GDM1 (cell line): ENCODE measurements at places on chromosomes 16 and 17.
A peak's percentile ranks its signal among the peaks of the same experiment; 100 is the strongest.

GRCh38 chr17:2070241-2071023 lies 15.5 kb downstream of the HIC1 start:
- no peak for DNase-seq

- no peak for DNase-seq
Measured at GRCh38 chr17:17780922-17781590, 55.7 kb downstream of the SREBF1 start.

DNA sequence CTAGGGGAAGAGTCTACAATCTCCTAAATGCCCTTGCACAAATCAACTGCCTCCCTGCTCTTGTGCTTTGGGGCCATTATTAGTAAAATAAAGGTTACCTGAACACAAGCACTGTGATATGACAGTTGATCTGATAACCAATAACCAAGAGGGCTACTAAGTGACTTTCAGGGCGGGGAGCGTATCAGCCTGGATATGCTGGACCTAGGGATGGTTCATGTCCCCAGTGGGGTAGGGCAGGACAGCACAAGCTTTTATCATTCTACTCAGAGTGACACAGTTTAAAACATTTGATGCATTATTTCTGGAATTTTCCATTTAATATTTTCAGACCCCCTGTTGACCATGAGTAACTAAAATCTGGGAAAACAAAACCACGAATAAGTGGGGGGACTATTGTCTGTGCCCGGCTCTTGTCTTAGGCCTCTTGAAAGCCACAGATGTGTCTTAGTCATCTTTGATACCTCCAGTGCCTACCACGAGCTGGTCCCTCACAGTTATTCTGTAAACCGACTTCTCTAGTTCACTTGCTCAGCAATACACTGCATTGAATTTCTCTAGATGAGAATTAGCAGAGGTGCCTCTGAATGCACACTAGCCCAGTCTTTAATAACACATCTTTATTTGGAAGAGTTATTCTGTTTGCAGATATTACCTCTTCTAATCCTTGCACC lies 94.6 kb upstream of the DHX40 start:
- no peak for DNase-seq

DNA sequence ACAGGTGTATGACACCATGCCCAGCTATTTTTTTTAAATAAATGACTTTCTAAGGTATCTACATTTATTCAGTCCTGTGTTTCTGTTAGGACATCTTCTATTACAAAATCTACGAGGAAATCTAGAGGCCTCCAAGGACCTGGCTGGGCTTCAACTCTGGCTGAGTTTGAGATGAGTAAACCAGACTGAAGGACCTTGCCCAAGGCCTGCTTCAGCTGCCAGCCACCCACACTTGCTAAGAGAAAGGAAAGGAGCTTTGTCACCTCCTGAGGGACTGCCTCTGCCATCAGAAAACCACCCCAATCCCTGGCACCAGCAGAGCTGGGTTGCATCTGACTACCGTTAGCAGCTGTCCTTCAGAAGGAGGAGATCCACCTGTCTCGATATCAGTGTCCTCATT lies 1.3 kb upstream of the MYO1D start:
- no peak for DNase-seq

- no peak for DNase-seq
Measured at GRCh38 chr17:33572615-33573014, 279.5 kb upstream of the ASIC2 start.

GRCh38 chr17:2077040-2077439 lies 22.1 kb downstream of the HIC1 start:
- DNase-seq = no peak

GRCh38 chr16:154217-155030 lies 2.0 kb downstream of the HBZ start:
- DNase-seq = no peak

- DNase-seq = no peak
Measured at GRCh38 chr16:85473323-85473722, 139.8 kb upstream of the GSE1 start.

GRCh38 chr16:50381679-50382440 lies 13.1 kb upstream of the BRD7 start:
- DNase-seq = no peak

DNA sequence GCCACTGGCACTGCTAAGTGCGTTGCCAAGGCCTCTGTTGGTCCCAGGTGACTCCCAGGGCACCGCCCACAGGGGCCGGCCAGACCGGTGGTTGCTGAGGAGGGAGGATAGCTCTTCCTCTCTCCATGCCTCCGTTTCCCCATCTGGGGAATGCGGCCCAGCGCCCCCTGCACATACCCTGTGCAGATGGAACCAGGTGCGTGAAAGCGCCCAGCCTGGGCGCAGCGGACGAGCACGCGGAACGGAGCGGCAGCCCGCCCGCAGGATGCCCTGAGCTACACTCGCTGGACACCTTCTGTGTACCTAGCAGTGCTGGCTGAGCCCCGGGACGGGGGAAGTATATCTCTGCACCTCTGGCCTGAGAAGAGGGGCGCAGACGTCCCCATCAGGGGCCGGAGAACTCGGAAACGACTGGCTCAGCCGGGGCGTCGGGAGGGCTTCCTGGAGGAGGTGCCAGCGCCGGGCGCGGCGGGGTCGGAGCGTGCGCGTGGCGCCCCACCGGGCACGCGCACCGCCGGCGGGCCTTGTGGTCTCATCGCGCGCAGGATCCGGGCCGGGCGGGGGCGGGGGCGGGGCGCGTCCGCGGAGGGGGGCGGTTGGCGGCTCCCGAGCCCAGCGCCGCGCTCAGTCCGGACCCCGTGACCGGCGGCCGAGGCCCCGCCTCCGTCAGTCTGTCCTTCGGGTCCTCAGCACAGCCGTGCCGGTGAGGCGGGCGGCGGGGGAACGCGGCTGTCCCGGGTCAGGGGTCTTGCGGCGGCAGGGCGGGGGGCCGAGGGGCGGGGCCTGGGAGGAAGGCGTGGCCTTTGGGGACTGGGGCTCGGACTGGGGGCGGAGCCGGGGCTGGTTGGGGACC lies at the start of the genes CCDC78 and HAGHL:
CCDC78 (minus strand) TSS at position 6 of the 853 bp plus-strand sequence. CDS start 76 bp downstream, outside the sequence.
HAGHL (plus strand) TSS at position 669 of the 853 bp plus-strand sequence. CDS start 404 bp downstream, outside the sequence.
- DNase-seq = no peak

DNA sequence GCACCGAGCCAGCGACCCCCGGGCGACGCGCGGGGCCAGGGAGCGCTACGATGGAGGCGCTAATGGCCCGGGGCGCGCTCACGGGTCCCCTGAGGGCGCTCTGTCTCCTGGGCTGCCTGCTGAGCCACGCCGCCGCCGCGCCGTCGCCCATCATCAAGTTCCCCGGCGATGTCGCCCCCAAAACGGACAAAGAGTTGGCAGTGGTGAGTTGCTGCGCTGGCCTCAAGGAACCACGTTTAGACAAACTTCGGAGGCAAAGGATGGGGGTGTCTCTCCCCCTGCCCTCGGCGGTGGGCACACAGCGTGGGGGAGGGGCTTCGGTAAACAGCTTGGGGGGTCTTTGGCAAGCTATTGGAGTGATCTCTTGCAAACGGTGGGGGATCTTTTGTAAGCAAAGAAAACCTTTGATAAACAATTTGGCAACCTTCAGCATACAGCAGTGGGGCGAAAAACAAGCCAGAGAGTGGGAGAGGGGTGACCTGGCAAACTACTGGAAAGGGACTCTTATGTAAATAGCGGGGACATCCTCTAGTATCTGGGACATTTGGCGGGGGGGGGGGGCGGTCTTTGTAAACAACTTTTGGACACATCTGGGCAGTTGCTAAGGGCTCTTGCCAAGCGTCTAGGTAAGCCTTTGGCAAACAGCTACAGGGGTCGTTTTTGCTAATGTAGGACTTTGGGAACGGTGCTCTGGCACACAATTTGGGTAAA lies 587 bp downstream of the MMP2 start:
- DNase-seq = no peak

DNA sequence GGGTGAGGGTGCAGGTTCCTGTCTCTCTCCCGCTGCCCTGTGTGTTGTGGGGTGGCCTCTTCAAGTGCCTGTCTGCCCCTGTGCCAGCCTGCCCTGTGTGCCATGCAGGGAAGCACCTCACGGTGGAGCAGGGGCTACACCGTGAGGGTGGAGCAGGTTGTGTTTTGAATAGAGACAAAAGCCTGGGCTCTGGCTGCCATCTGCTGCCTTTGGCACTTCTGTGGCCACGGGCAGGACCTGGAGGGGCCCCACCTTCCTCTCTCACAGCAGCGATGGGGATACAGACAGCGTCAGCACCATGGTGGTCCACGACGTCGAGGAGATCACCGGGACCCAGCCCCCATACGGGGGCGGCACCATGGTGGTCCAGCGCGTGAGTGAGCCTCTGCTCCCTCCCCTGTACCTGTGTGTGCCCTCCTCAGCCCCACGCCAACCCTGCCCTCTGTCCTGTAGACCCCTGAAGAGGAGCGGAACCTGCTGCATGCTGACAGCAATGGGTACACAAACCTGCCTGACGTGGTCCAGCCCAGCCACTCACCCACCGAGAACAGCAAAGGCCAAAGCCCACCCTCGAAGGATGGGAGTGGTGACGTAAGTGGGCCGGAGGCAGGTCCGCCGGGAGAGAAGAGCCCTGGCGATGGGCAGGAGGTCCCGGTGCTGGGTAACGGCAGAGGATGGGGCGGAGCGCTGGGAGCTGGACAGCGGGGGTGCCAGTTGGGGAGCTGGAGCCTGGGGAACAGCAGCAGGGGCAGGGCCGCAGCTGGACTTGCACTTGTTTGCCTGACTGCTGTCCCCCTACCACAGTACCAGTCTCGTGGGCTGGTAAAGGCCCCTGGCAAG lies 5.4 kb upstream of the C17orf107 start:
- no peak for DNase-seq

- DNase-seq = no peak
Measured at GRCh38 chr16:50591800-50592771, 43.9 kb downstream of the NKD1 start.

GRCh38 chr17:6137716-6138502 lies 67.7 kb downstream of the WSCD1 start:
- DNase-seq = no peak

GRCh38 chr17:40402668-40403067 lies 15.0 kb downstream of the TOP2A start:
- no peak for DNase-seq

DNA sequence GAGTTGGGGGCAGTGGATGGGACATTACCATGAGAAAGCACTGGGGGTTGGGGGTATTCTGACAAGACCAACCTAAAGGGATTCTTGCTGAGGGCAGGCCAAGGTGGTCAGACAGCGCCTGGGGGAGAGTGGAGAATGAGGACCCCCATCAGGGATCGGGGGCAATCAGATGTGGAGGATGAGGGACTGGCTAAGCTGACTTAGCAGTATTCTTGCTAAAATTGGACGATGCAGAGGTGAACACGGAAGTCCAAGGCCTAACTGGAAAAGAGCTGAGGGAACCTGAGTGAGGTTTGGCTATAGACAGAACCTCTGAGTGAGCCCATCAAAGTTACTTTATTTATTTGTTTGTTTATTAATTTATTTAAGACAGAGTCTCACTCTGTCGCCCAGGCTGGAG lies 9.2 kb downstream of the QPRT start:
- DNase-seq = no peak

DNA sequence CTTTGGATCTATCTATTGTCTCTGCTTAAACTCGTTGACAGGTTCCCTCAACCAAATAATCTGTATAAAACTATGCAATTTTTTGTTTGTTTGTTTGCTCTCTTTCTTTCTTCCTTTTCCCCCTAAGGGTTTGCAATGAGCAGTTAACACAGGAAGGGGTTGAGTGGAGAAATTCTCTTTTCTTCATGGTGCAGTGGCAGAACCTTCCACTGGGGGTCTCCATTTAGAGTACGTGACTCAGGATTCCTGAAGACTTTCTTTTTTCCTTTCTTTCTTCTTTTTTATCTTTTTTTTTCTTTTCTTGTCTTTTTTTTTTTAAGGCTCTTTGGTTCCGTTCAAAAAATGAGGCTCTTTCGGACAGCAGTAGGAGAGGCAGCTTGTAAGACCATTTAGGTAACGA lies 19.5 kb upstream of the RBFOX1 start:
- DNase-seq = no peak

- DNase-seq = no peak
Measured at GRCh38 chr16:65034915-65035314, 86.9 kb downstream of the CDH11 start.

DNA sequence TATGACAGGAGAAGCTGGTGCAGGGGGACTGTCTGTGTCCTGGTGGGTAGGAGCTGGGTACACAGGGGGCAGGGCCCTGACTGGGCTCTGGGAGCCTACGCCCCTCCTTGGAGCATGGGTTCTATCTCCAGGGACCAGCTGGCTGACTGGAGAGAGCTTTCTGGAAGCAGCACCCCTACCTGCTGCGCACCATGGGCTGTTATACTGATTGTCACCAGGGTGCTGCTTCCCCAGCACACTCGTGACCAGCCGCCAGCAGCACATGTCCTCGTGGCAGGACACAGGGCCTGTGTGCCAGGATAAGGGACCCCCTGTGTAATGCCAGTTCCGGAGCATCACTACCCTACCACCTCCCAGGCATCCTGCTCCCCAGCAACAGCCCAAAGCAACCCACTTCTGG lies 106.0 kb downstream of the AMFR start:
- no peak for DNase-seq

DNA sequence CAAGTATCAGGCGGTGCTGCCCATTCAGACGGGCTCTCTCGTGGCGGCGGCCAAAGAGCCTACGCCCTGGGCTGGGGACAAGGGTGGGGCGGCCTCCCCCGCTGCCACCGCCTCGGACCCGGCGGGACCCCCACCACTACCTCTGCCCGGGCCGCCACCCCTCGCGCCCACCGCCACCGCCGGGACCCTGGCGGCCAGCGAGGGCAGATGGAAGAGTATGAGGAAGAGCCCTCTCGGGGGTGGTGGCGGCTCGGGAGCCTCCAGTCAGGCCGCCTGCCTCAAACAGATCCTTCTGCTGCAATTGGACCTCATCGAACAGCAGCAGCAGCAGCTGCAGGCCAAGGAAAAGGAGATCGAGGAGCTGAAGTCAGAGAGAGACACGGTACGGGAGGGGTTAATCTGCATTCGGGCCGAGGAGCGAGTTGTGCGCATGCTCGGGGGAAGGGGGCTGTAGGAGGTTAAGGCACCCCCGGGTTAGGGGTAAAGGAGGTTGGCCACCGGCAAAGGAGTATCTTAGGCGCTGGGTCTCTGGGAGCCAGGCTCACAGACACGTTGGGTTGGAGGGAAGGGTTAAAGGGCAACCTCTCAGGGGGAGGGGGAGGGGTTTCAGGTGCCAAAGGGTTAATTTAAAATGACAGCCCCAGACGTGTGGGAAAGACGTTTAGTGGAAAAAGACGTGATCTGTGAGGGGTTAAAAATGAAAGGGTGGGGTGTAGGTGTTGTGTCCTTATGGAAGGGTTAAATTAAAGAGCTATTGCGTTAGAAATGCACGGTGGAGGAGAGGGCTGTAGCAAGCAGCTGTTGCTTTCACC lies 1.4 kb downstream of the MSL1 start:
- peak; percentile 27 for DNase-seq

GRCh38 chr16:50718061-50718760 lies 23.7 kb upstream of the CYLD start:
- DNase-seq = no peak

- DNase-seq = no peak
Measured at GRCh38 chr17:73742948-73743381, 98.7 kb upstream of the SDK2 start.

- DNase-seq = no peak
Measured at GRCh38 chr16:57530522-57531252, 5.7 kb downstream of the CCDC102A start.

- no peak for DNase-seq
Measured at GRCh38 chr17:63395075-63395805, 50.9 kb downstream of the CYB561 start.
